ENCODE measurements at places on chromosomes 1 and 21.
A peak's percentile ranks its signal among the peaks of the same experiment; 100 is the strongest.

DNA sequence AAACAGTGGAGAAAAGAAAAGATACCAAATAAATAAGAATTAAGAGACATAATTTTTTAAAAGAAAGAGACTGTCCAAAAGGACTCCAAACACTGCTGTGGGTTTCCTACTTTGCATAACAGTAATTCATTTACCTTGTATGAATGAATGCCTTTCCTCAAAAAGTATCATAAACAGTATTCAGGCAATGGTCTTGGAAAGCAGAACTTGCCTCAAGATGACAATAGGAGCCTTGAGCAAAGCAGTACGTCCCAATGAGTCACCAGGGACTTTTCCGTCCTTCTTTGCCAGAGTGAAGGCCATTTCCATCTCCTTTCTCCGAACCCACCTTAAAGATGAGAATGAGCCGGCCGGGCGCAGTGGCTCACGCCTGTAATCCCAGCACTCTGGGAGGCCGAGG is 186.4 kb downstream of the ZBTB18 start:
- DNase-seq, result no peak

- no peak for DNase-seq
Measured at GRCh38 chr1:215344539-215344938, 222.6 kb upstream of the KCTD3 start.

GRCh38 chr1:36206323-36206858 is 17.9 kb upstream of the THRAP3 start:
- no peak for DNase-seq

DNA sequence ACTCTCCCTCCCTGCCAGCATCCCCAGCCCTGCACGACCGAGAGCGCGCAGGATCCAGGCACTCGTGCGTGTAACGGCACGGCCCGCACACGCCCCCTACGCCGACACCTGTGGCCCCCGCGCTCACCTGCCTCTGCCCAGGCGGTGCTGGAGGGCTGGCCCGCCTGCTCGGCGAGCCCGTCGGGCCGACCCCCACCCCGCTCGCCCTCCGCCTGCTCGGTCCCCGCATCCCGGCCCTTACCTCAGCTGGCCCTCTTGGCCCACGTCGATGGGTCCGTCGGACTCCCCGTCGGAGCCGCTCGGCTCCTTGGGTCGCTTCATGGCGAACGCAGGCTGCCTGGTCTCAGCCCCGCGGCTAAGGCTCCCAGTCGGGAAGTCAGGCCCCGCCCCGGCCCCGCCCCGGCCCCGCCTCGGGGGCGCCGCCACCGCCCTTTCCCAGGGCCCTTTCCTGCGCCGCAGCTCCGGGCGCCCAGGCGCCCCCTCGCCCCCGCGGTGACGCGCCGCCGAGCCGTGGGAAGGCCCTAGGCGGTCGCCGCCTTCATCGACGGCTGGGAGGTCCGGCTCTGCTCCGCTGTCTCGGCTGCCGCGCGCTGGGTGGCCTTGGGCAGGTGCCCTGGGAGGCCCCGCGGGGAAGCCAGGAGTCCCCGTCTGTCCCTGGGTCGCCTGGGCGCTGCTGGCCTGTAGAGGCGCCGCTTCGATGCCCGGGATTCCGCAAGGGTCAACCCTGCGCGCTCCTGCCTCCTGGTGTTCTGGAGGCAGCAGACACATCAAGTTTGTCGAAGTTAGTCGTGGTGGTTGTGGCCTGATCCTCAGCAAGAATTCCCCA is at the start of gene HEYL:
TSS of gene HEYL (minus strand) at position 339 of the 826 bp plus-strand sequence. CDS start at position 321, 18 bp downstream.
- DNase-seq, result peak; percentile 48

DNA sequence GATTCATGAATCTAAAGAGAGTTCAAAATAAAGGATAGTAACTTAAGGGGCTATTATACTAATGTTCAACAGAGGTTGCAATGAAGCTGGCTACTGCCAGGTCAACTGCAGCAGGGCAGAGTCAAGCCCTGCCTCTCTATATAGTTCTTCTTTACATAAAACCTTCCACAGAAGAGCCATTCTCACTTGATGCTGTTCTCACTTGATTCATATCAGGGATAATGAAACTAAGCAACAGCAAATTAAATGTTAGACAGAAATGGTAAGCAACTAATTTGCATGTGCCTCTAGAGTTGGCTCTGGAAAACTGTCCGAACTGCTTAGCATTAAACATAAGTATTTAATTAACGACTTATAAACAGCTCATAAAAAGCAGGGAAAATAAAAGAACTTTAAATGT is 17.4 kb downstream of the CCSAP start:
- no peak for DNase-seq

DNA sequence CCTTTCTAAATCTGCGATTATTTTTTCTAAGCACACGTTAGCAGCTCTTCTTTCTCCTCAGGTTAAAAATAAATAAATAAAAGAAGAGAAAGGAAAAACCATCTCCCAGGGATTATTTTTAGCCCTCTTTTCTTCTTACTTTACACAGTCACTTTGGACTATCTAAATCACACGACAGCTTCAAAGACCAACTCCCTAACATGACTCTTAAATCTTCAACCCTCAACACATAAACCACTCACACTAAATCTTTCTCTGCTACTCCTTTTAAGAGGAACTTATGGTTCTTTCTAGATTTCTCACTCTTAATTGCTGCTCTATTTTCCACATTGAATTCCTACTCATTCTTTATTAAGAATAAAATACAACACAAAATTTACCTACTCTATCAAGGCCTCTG is 1095.0 kb upstream of the B3GALT2 start:
- DNase-seq, result no peak

- DNase-seq, result peak; percentile 95
Measured at GRCh38 chr1:151254217-151255213, at the start of gene PSMD4. TSS of gene PSMD4 (plus strand) at chr1:151254734. CDS start at chr1:151254783, 49 bp downstream.

GRCh38 chr21:42262831-42263231 is 43.9 kb downstream of the ABCG1 start:
- DNase-seq, result no peak

DNA sequence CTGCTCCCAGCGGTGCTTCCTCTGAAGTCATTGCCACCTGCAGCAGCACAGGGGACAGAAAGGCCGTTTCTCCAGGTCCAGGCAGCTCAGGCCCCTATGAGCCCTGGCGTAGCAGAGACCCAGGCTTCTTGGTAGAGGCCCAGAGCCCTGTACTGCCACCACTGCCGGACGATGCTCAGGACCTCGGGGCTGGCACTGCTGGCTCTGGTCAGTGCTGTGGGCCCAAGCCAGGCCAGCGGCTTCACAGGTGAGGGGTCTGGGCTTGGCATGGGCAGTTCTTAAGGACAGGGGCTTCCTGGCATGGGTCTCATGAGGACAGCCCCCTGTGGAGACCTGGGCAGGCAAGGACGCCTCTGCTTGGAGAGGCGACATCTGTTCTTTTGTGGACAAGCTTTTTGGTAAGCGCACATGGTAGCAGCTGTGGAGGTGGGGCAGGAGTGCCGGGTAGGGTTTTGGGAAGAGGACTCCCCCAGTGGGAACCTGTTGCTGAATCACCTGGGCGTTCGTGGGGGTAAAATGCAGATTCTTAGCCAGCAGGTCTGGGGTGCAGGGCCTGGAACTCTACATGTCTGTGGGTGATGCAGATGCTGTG is at the start of gene UMODL1:
TSS of gene UMODL1 (plus strand) at position 172 of the 592 bp plus-strand sequence. CDS start at position 172, 0 bp downstream.
- DNase-seq, result no peak

GRCh38 chr1:213194383-213194782 is 143.3 kb downstream of the RPS6KC1 start:
- DNase-seq, result no peak

- no peak for DNase-seq
Measured at GRCh38 chr1:158005224-158005623, 11.8 kb downstream of the KIRREL1 start.

- no peak for DNase-seq
Measured at GRCh38 chr1:175763797-175764196, 20.4 kb upstream of the TNR start.

DNA sequence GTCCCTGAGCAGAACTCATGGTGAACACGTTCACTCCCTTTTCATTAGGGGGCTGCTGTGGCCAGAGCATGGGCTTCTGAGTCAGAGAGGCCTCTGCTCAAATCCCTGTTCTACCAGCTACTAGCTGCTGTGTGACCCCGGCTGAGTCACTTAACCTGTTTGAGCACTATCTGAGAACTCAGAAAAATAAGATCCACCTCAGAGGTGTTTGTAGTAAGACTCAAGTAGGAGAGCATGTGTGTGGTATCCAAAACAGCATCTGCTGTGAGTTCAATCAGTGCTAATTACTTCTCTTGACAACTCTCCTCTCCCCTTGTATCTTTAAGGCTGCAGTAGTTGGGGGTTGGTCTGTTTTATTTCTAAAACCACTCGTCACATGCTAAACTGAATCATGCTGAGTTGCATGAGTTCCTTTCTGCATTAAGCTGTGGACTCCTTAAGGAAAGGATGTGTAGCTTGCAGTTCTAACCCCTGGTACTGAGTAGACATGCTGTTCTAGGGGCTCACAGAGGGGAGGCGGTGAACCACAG is 39.7 kb upstream of the JUN start:
- no peak for DNase-seq

DNA sequence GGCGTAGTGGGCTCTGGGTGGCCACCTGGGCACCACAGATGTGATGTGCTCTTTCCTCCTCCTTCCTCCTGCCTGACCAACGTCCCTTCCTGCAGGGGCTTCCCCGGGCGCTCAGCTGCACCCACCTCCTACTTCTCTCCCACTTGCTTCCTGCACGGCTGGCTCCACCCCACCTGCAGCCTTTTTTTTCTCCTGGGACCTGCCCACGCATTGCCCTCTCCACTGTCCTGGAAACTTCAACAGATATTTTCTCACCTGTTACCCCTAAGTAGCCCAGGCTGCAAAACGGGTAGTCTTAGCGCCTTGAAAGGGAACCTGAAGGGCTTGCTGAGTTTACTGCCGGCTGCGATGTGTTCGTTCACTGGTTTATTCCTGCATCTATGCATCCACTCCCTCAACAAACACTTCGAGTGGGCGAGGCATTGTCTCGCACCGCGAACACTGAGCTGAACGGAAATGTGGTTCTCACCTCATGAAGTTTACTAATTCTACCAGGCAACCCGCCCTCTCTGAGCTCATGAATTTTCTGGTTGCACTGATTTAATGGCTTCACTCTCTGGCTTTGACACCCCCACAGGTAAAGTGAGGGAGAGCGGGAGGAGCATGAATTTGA is 23.6 kb downstream of the ZBTB18 start:
- DNase-seq, result peak; percentile 80

GRCh38 chr1:184567009-184567408 is 180.2 kb downstream of the C1orf21 start:
- no peak for DNase-seq

DNA sequence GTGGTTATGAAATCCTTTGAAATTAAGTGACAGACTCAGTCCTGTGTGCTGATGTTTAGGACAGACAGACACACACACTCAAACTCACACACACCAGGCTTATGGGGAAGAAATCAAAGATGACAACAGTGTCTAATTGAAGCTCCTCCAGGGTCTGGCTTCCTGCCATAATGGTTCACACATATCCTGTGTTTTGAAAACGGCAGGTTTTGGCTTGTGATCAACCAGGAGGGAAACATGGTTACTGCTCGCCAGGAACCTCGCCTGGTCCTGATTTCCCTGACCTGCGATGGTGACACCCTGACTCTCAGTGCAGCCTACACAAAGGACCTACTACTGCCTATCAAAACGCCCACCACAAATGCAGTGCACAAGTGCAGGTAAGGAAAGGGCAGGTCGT is 4.6 kb downstream of the MTARC1 start:
- DNase-seq, result no peak

DNA sequence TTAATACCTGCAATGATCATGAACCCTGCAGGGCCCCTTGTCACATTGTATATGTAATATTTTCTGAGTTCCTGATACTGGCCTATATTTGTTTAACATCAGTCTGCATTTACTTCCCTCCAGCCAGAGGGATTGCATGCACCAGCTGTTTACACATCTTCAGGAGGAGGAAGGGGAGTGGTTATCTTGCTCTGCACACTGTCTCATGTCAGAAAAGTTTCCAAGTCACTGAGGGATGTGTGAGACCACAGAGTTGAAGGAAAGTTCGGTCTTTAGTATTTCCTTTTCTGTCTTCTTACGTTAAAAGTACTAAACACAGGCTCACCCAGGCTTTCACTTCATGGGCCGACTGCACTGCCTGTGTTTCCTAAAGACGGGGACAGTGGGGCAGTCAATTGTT is 574.1 kb downstream of the LMO4 start:
- DNase-seq, result no peak

- DNase-seq, result no peak
Measured at GRCh38 chr1:207847116-207847515, 63.8 kb downstream of the CD34 start.

DNA sequence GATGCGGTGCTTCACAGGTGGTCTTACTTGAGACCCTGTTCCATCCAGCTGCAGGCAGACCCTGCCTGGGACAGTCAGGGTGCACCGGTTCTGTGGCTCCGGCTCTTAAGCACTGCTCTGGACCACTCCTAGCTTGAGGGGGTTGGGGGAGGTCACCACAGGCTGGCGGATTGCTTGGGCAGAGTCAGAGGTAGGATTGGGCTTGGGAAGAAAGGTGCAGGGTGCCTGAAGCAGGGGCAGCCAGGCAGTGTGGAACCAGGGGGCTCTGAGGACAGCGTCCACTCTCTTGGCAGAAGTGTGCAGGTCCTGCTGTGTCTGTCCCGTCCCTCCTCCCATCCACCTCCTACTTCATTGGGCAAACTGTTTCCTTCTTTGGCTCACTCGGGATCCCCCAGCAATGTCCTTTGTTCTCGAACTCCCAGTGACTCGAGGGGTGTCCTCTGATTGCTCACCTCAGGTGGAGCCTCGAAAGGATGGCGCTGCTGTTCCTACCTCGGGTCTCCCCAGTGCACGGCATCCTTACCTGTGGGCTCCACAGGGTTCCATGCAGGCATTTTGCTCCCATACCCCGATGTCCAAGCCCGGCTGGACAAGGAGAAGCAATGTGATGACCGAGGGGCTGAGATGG is 1.7 kb downstream of the PDXK start:
- no peak for DNase-seq

GRCh38 chr1:189253601-189254350 is 1223.9 kb downstream of the BRINP3 start:
- DNase-seq, result no peak

DNA sequence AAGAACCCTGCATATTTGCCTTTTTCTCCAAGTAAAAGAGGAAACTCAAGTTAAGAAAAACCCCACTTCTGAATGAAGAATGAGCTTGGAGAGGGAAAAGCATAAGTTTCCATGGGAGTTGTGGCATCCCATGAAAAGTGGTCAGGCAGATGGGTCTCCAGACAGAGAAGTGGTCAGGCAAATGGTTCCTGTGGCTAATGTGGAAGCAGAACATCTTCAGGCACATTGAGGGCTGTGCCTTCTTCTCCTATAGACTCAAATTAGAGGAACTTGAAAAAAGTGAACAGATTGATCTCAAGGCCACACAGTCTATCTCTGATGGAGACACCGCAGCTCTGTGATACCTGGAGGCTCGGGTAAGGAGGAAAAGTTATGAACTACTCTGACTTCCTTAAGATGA is 55.7 kb upstream of the KIRREL1 start:
- DNase-seq, result no peak

GRCh38 chr21:25467896-25468295 is 139.4 kb downstream of the MRPL39 start:
- DNase-seq, result no peak

DNA sequence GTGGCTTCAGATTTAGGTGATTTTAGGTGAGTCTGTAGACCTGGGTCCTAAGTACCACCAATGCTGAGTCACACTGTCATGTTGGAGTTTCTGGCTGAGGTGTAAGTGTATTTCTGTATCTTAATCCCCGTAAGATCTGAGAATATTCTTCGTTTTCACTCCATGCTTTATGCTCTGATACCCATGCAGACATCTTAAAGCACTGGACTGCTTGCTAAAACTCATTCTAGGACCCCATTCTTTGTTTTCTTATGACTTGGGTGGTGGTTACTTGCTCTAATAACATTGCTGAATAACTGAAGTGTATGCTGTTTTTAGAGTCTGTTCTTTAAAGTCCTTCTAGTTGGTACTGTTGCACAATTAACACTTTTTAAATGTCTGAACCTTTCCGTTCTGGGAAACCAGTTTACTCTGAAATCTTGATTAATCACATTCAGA is 36.6 kb downstream of the CDC42 start:
- DNase-seq, result no peak

All from CD4-positive, alpha-beta T cell treated with Interleukin-6 at 100 ng/mL for 8 hours (primary cell).